ENCODE measurements at places on chromosomes 2 and 18.
A peak's percentile ranks its signal among the peaks of the same experiment; 100 is the strongest.

DNA sequence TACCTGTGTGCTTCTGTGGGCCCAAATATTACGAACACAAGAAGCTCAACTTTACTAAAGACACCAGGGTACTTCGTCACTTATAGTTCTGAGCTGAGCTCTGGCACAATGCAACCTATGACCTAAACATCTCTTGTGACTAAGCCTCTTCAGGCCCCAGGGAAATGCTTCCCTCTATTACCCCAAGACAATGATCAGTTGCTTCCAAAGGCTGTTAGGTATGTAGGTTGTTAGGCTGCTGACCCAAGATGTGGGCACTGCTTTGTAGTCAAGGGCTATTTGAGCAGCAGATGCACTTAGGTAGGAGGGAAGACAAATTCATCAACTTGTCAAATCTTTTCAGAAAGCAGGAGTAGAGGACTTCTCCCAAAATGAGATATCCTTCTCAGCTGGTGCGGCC, 640.1 kb downstream of the EPHA4 start:
- no peak overlapping the region for H3K4me3 ChIP-seq
- H3K36me3 ChIP-seq, result peaks cover 13% of the 10 kb centered on the region
- H3K27me3 ChIP-seq, result no peaks in the 10 kb centered on the region
- H3K27ac ChIP-seq, result no peak overlapping the region
- H3K4me1 ChIP-seq, result peaks cover 8% of the 10 kb centered on the region
- no peak for DNase-seq

- no peak overlapping the region for H3K27ac ChIP-seq
- H3K4me3 ChIP-seq, result no peak overlapping the region
- H3K27me3 ChIP-seq, result no peaks in the 10 kb centered on the region
- peaks cover 63% of the 10 kb centered on the region for H3K36me3 ChIP-seq
- no peak for DNase-seq
- H3K4me1 ChIP-seq, result peaks cover 31% of the 10 kb centered on the region
These were observed 110.2 kb downstream of the CABLES1 start for GRCh38 chr18:23245461-23245860.

GRCh38 chr2:236605345-236605734, 35.7 kb downstream of the ACKR3 start:
- H3K4me3 ChIP-seq, result no peak overlapping the region
- no peak for DNase-seq
- H3K27me3 ChIP-seq, result peaks cover 14% of the 10 kb centered on the region
- H3K4me1 ChIP-seq, result peaks cover 56% of the 10 kb centered on the region
- H3K36me3 ChIP-seq, result no peaks in the 10 kb centered on the region
- peak overlapping the region; percentile 14 for H3K27ac ChIP-seq

DNA sequence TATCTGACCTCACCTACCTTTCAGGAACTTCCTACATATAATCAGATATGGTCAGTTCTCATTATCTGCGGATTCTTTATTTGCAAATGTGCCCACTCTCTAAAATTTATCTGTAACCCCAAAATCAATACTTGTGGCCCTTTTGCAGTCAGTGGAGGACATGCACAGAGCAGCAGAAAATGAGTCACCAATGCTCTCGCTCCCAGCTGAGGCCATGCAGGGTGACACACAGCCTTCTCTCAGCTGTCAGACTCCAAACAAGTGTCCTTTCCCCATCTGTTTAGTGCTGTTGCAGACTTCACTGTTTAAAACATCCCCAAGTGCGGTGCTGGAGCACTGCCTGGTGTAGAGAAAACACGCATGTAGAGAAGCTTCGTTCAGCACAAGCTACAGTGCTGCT, 171.9 kb upstream of the SALL3 start:
- H3K4me3 ChIP-seq, result no peak overlapping the region
- H3K27me3 ChIP-seq, result peaks cover 7% of the 10 kb centered on the region
- no peak overlapping the region for H3K27ac ChIP-seq
- DNase-seq, result no peak
- peaks cover 12% of the 10 kb centered on the region for H3K4me1 ChIP-seq

DNA sequence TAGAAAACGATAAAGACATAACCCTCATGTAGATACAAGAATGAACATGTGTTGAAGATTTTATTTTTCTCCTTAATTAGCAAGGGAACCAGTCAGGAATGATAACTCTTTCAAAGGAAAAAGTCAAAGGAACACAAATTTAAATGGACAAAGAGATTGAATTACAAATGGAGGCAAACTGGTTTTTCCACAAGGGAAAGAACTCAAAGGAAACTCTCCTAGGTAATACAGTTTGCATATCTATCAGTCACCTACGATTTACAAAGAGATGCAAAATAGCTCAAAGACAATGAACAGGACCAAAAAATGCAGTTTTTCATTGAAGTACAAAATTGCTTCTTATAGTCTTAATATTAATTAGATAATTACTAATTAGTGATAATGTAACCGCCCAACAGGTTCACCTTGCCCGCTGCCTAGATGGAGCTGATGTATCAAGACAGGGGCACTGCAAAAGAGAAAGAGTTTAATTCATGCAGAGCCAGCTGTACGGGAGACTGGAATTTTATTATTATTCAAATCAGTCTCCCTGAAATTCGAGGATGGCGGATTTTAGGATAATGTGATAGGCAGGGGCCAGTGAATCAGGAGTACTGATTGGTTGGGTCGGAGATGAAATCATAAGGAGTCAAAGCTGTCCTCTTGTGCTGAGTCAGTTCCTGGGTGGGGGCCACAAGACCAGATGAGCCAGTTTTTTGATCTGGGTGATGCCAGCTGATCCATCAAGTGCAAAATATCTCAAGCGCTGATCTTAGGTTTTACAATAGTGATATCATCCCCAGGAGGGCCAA, 151.0 kb downstream of the TMEM17 start:
- no peak for DNase-seq
- H3K4me3 ChIP-seq, result no peak overlapping the region
- no peak overlapping the region for H3K27ac ChIP-seq
- H3K4me1 ChIP-seq, result no peaks in the 10 kb centered on the region
- H3K27me3 ChIP-seq, result no peaks in the 10 kb centered on the region

GRCh38 chr2:136057023-136057801, 60.7 kb downstream of the CXCR4 start:
- H3K4me3 ChIP-seq, result no peak overlapping the region
- DNase-seq, result no peak
- H3K27me3 ChIP-seq, result no peaks in the 10 kb centered on the region
- peaks cover 16% of the 10 kb centered on the region for H3K4me1 ChIP-seq
- no peaks in the 10 kb centered on the region for H3K36me3 ChIP-seq

GRCh38 chr18:35525795-35526494, 28.2 kb upstream of the INO80C start:
- no peak for DNase-seq
- peak overlapping the region; percentile 24 for H3K4me3 ChIP-seq
- H3K36me3 ChIP-seq, result peaks cover 7% of the 10 kb centered on the region
- peaks cover 3% of the 10 kb centered on the region for H3K27me3 ChIP-seq
- peaks cover 34% of the 10 kb centered on the region for H3K4me1 ChIP-seq

DNA sequence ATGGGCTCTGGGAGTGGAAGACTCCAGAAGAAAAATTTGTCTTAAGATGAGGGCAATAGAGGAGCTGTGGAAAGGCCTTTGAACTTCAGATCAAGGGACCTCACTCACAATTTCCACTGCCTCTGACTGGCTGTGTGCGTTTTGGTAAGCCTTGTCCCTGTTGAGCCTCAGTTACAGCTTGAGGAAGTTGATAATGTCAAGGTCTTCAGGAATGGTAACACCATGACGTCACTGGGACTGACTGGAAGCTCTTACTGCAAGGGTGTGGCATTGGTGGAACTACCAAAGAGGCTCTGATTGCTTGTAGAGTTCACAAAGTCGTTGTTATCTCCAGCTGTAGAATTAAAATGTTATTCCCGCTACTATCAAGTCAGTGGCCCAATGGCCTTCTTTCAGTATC, 29.2 kb upstream of the CTAGE1 start:
- no peak for DNase-seq
- no peaks in the 10 kb centered on the region for H3K4me1 ChIP-seq
- no peak overlapping the region for H3K4me3 ChIP-seq

DNA sequence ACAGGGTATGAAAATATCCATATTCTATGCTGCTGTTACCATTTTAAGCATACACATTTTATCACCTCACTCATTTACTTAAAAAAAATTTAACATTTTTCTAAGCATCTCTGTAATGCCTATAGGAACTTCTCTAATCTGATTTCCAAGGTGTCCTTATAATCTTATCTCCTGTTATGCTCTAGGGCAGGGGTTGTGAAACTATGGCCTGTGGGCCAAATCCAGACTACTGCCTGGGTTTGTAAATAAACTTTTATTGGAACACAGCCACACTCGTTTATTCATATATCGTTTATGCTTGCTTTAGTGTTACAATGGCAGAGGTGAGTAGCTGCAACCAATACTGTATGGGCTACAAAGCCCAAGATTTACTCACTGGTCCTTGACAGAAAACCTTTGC, 151.6 kb downstream of the RAPGEF4 start:
- no peaks in the 10 kb centered on the region for H3K27me3 ChIP-seq
- H3K4me3 ChIP-seq, result no peak overlapping the region
- H3K4me1 ChIP-seq, result peaks cover 31% of the 10 kb centered on the region
- H3K27ac ChIP-seq, result no peak overlapping the region
- DNase-seq, result no peak
- H3K36me3 ChIP-seq, result no peaks in the 10 kb centered on the region

GRCh38 chr2:132915812-132916549, 246.0 kb upstream of the LYPD1 start:
- H3K4me3 ChIP-seq, result no peak overlapping the region
- peaks cover 4% of the 10 kb centered on the region for H3K36me3 ChIP-seq
- no peak for DNase-seq
- peaks cover 41% of the 10 kb centered on the region for H3K4me1 ChIP-seq
- peaks cover 2% of the 10 kb centered on the region for H3K27me3 ChIP-seq

- no peak overlapping the region for H3K4me3 ChIP-seq
- peaks cover 64% of the 10 kb centered on the region for H3K36me3 ChIP-seq
- no peak for DNase-seq
- H3K27ac ChIP-seq, result peak overlapping the region; percentile 25
- no peaks in the 10 kb centered on the region for H3K27me3 ChIP-seq
These were observed 17.5 kb downstream of the POLR1A start for GRCh38 chr2:86087936-86088850.

GRCh38 chr18:76435316-76435989, 59.6 kb downstream of the ZNF516 start:
- peak overlapping the region; percentile 58 for H3K27ac ChIP-seq
- H3K27me3 ChIP-seq, result no peaks in the 10 kb centered on the region
- no peak for DNase-seq
- peaks cover 89% of the 10 kb centered on the region for H3K4me1 ChIP-seq
- H3K4me3 ChIP-seq, result no peak overlapping the region
